ENCODE measurements at places on chromosomes 1 and 21.

DNA sequence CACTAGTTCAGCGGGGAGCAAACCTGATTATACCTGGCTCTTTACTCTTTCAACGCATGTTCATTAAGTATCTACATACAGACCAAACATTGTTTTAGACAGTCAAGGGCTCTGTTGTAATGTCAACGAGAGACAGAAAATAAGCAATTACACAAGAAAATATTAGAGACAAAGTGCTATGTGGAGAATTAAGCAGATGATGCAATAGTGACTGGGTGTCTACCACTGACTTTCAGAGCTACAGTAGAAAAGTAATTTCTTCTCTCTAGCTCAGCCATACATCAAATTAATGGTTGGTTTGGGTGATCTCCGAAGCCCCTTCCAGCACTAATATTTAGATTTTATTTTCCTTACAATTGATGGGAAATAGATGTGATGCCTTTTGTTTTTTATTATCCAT is 23.3 kb downstream of the FYB2 start:
- no peak for DNase-seq

GRCh38 chr1:166693673-166694297 is 145.5 kb upstream of the POGK start:
- DNase-seq = no peak

DNA sequence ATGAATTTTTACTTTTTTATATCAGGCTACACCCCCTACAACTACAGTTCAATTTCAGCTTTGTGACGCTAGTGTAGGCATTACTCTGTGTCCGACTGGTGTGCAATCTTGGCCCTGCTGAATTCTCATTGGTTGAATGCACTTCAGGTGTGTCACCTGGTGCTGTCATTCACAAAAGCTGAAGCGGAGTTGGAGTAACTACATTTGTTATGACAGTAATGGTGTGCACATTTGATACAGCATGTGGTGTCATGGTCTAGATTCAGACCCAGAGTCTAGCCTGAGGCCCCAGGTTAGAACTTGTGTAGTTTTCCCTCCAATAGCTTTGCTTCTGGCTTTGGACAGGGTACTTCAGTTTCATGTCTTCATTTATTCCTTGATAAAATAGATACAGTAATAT is 88.7 kb downstream of the C1orf94 start:
- DNase-seq = no peak

DNA sequence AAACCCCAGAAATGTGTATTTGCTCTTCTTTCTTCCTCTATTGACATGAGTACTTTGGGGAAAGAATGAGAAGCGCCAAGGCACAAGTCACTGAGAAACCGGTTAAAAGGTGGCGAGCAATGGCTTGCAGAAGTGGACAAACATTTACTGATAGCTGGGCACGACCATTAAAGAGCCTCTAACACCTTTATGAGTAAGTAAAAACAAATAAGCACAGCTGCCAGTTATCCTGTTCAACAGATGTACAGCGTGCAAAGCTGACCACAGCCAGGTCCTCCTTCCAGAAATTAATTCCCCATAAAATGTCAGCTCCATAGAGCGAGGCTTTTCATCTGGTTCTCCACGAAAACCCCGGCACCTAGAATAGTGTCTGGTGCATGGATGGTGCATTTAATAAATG is 72.7 kb downstream of the CAPZB start:
- no peak for DNase-seq

DNA sequence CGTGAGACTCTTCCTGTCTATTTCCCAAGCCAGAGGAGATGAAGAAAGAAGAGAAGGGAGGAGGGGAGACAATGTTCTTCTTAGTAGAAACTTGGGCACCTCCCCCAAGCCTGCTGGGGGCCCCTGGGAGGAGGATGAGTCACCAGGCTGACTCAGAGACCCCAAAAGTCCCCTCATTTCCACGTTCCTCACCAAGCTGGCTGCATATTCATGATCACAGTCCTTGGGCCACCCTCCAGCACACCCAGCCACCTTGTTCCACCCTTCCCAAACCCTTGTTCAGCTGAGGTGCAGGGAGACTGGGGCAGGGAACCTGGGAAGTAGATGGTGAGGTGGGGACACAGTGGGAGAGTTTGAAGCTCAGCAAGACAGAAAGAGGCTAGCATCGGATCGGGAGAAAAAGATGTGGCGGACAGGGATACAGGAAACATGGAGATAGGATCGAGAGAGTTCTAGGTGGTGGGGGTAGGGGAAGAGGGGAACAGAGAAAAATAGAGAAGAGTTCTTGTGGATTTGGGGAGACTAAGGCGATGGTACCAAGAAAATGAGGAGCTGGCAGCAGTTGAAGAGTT is 712 bp downstream of the RAB13 start:
- DNase-seq = no peak

- no peak for DNase-seq
Measured at GRCh38 chr1:14820295-14821085, 222.0 kb downstream of the KAZN start.

DNA sequence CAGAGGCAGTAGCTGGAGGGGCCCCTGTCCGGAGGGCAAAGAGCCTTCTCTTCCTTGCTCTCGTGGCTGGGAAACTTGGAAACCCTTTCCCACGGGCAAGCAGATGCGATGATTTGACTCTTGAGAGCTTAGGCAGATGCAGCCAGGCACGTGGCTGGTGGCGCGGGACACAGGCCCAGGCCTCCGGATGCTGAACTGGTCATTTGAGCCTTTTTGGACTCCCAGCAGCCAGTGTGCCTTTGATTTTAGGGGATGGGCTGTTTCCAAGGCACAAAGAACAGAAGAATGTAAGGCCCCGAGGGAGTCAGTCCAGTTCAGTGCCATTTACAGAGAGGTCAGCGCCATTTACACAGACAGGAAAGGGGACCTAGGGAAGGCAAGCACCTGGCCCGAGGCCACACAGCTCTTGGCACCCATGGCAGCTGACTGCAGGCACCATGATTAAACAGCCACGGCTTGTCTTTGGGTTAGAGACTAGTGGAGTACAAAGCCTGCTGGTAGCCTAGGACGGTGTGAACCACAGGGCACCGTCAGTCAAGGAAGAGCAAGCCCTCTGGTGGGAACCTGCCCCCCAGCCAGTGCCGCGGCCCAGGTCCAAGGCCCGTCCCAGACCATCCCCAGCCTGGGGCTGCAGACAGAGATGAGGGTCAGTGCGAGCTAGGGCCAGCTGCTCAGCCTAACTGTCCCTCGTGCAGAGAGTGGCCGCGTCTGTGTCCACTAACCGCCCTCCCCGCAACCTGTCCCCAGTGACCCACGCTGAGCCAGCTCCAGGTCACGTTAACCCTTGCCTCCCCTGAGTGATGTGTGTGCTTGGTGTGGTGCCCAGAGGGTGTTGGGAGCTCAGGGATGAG is 20.4 kb upstream of the CCDC27 start:
- no peak for DNase-seq

DNA sequence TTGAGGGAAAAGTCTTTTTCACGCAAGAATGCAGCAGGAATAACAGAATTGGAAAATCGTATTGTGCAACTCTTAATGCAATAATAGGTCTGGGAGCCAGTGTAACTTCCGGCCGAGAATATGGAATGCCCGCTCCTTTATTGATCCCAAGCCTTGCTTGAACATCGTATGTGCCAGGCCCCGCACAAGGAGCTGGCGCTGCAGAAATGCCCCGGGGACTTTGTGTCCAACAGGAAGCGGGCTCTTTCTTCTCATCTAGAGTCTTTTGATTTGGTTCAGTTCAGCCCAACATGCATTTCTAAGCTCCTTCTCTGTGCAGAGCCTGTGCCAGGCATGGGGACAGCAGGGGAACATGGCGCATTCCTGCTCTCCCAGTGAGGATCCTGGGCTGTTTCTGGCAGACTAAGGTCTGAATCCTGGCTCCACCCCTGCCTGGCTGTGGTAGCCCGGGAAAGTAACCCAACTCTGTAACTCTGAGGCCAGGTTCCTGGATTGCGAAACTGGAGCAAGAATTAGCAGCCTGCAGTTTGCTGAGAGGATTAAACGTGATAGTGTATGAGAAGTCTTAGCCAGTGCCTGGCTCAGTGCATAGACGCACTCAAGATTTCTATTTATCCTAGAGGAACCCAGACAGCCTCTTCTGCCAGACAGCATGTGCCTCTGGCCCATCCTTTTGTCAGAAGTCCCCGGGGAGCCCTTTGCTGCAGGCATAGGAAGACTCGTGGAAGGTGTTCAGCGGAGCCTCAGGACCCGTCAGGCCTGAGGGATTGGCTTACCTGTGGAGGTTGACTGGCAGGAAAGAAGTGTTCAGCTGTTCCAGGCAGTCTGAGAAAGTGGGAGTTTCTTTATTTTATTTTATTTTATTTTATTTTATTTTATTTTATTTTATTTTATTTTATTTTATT is 987 bp upstream of the CDCP2 start:
- no peak for DNase-seq

DNA sequence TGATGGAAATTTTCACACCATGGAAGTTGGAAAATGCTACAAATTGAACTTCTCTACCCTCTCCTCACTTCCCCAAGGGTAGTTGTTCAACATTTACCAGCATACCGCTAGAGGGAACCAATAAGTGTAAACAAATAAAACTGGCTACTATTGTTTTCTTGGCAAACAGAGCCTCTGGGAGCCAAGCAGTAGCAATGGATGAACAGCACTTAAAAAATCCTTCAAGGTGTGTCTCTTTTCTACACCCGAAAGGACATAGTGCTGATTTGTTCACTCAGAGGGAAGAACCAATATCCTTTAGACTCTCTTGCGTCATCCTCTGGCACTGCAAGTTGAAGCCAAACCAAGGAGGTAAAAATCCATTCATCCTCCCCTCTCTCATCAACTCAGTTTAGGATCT is 161.5 kb downstream of the TBX15 start:
- no peak for DNase-seq

- peak; percentile 61 for DNase-seq
Measured at GRCh38 chr1:2555634-2556276, 416 bp upstream of the TNFRSF14 start.
